Right lung (tissue), 10 donors: ENCODE measurements at places on chromosomes 1 and 21. TPM values are rescaled to one million over a fixed set of nuclear protein-coding genes. Genes with fewer than 3 reads are reported as not detected.

DNA sequence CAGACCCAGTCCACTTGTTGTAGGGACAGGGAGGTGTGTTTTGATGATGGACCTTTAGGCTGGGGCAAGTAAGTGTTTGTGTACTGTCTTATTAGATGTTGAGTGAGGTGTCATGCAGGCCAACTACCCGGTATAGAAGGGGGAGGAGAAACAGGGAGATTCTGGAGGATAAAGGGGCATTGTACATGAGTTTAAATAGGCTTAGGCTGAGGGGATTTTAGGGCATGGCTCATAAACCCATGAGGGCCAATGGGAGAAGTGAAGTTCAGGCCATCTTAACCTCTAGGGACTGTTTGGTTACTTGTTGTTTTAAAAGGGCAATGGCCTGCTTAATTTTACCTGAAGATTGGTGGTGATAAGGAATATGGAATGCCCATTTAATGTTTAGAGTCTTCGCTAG lies 38.2 kb upstream of the PLA2G5 start:
- DNase-seq = no peak

DNA sequence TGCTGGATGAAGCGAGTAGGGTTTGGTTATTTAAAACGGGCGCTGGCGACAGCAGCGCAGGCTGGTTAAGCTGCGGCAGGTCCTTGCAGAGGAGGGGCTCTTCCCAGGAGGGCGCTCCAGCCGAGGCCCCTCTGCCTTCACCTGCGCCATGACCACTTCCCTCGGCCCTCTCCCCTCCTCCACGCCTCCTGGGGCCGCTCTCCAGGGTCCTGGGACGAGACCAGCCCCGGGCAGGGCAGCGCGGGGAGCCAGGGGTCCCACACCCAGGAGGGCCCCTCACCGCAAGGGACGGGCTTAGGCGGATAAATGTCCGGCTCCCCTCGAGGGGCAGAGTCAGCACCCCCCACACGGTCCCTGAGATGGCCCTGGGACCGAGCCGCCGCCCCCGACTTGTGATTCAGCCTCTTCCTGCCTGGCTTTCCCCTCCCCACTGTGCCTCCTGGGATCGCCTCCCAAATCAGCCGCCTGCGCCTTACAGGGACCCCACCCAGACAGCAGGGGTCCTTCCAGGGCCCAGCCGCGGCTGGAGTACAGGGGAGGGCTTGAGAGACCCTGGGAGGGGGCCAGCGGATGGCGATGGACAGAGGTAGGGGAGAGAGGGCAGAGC lies 380.7 kb downstream of the MATN1 start:
- DNase-seq = no peak

- no peak for DNase-seq
These were observed 4.3 kb downstream of the SLC30A1 start for GRCh38 chr1:211574705-211575104.

GRCh38 chr21:17351766-17352165 lies 161.1 kb upstream of the CXADR start:
- DNase-seq = no peak

DNA sequence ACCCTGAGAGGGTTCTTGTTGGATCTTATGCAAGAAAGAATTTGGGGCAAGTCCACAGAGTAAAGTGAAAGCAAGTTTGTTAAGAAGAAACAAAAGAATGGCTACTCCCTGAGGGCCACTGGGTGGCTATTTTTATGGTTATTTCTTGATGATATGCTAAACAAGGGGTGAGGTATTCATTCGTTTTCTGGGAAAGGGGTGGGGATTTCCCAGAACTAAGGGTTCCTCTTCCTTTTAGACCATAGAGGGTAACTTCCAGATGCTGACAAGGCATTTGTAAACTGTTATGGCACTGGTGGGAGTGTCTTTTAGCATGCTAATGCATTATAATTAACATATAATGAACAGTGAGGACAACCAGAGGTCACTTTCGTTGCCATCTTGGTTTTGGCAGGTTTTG lies 18.2 kb upstream of the IFI6 start:
- DNase-seq = no peak

DNA sequence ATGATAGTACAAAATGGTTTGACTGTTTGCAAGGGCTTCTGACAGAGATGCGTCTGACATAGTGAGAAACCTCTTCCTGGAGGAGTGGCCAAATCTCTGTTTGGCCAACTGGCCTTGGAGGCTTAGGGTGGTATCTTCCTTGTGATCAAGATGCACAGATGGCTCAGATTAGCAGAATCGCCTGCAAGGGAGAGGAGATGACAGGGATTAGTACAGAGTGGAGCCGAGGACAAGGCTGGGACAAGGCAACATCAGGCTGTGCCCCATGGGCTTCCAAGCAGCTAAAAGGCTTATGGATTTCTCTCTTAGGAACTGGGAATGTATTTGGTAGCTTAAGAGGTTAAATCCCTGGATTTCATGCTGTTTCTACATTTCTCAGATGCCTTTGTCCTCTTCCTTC lies 379.1 kb downstream of the SIPA1L2 start:
- no peak for DNase-seq

DNA sequence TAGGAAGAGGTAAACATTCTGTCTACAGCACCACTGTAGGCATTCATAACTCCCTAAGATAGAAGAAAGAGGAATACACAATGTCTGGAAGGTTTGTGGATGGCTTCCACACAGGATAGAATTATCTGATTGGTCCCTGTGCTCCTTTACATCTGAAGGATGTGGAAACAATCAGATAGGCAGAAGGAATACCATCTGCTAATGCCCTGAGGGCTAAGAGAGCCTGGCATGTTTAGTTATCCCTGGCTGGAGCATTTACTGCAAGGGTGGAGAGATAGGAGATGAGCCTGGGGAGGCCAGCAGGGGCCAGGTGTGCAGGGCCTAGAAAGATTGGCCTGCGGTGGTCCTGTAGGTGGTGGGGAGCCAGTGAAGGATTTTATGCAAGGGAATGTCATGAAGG lies 8.6 kb upstream of the ACBD3 start:
- no peak for DNase-seq

DNA sequence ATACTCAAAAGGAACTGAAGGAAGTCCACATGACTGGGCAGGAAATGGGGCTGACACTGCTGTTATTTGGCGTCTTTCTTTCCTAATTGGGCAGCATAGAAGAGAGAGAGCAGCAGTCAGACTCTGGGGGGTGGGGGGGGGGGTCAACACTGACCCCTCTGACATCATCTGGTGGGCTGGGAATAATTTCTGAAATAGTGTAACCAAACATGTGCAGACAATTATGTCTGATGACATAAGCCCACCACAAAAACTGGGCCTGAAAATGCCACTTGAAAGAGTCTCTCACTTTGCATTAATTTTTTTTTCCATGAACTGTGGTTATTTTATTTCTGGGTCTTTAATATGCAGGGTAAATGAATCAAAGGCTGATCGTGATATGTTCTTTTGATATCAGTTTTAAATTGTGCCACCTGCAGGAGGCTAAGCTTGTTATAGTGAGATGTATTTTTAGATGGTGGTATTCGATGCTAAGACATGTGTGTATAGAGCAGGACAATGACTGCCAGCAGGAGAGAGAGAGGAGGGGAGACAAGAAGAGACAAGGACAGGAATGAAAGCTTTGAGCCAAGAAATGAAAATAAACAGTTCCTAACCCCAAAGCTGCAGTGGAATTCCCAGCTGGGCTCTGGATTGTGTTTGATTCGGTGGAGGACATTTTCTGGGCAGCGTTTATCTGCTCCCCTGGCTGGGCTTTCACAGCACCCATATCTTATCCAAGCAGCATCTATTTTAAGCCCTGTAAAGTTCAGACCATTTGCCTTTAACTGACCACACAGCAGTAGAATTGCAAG lies 264.7 kb downstream of the PBX1 start:
- DNase-seq = peak; percentile 27

DNA sequence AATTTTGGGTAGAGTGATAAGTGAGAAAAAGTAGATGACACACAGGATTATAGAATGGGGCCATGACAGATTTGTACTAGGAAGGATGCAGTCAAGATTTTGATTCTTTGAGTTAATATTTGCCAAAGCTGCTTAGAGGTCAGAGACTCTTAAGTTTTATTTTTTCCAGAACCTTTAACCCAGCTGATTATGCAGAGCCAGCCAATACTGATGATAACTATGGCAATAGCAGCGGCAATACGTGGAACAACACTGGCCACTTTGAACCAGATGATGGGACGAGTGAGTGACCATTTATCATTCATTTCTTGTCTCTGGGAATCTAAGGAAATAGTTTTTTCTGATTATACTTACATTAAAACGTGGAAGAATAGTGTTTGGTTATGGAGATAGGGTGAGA lies 16.1 kb downstream of the UBAP2L start:
- DNase-seq = no peak

- DNase-seq = peak; percentile 54
These were observed 28.1 kb downstream of the ARHGEF10L start for GRCh38 chr1:17567582-17567981.

DNA sequence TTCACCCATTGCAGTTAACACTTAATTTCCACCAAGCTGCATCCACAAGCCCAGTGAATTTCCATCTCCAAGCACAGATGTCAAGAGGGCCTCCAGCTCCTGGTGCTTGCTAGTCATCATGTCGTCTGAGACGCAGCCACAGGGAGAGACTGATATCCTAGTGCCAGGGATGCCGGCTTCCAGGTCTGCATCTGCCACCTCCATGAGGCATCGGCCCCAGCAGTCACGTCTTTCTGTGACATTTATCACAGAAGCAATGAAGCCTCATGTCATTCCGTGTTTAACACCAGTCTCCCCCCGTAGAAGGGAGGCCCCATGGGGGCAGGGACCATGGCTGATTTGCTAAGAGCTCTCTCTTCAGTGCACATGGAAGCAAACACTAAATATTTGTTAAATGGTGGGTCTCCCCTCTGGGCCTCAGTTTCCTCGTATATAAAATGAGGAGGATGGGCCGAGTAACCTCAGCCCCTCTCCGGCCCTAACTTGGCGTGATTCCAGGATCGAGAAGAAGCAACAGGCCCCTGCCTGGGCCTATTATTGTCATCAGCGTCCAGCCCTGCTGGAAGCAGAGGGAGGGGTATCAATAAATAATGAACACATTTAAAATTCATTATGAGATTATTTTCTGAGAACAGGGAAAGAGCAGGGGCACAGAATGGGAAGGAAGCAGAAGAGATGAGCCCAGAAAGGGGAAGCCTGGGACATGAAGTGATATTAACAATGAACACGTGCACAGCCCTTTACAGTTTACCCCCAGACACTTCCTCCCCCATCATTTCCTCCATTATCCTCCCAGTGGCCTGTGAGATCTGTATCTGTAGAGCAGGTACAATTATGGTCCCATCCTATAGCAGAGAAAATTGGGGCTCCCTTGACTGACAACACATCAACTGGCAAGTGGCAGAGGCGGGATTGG lies 837 bp upstream of the C1QB start:
- no peak for DNase-seq

- no peak for DNase-seq
These were observed 21.9 kb downstream of the DIRAS3 start for GRCh38 chr1:68028566-68028965.

DNA sequence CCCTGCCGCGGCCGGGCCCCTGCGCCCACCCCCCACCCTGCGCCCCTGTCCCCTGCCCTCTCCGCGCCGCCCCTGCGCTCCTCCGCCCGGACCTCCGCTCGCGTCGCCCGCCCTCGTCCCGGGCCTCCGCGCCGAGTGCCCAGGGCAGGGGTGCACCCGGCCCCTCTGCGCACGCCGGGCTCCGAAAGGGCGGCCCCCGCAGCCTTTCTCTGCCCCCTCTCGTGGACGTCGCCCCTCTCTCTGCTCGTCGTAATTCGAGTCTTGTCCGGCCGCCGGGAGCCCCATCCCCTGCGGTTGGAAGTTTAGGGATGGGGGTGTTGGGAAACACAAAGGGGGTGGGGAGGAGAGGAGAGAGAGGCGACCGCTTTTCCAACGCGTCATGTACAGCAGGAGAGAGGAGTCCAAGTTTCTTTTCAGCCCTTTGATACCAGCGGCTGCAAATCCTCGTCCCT lies 407 bp downstream of the GALNT2 start:
- DNase-seq = peak; percentile 50

- peak; percentile 96 for DNase-seq
These were observed at the start of gene TARS2 for GRCh38 chr1:150486966-150487762. TARS2 (plus strand) TSS chr1:150487419; CDS start chr1:150487451, 32 bp downstream.

DNA sequence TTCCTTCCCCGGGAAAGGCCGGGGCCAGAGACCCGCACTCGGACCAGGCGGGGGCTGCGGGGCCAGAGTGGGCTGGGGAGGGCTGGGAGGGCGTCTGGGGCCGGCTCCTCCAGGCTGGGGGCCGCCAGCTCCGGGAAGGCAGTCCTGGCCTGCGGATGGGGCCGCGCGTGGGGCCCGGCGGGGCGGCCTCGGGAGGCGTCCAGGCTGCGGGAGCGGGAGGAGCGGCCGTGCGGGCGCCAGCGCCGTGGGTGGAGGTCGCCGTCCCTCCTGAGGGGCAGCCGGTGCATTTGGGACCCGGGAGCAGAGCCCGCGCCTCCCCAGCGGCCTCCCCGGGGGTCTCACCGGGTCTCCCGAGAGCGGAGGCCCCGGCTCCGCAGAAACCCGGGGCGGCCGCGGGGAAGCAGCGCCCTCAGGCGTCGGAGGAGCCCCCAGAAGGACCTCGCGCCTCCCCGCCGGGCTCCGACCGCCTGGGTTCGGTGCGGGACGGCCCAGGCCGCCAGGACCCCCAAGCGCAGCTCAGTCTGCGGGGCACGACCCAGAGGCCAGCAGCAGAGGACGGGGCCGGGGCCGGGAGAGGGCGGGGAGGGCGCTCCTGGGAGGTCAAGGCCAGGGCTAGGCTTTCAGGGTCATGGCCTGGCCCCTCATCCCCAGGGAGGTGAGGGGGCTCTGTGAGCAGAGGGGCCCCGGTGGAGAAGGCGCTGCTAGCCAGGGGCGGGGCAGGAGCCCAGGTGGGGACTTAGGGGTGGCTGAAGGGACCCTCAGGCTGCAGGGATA lies 7.2 kb upstream of the SLX9 start:
- DNase-seq = no peak

- no peak for DNase-seq
These were observed 11.0 kb downstream of the COL6A1 start for GRCh38 chr21:45992301-45993209.

DNA sequence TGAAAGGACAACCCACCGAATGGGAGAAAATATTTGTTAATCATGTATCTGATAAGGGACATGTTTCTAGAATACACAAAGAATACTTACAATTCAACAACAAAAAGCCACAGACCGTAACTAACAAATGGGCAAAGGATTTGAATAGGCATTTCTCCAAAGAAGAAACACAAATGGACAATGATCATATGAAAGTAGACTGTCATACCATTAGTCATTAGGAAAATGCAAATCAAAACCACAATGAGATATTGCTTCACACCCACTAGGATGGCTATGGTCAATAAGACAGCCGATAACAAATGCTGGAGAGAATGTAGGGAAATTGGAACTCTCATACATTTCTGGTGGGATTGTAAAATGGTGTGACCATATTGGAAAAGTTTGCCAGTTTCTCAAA lies 367.2 kb upstream of the SGIP1 start:
- DNase-seq = no peak

The SPRR3 gene
- not detected for polyA plus RNA-seq

The PDZK1 gene
- polyA plus RNA-seq = 2.5 TPM

The UBXN10 gene
- polyA plus RNA-seq = 4.5 TPM

The INAVA gene
- 19.2 TPM for polyA plus RNA-seq

The HJV gene
- 7.1 TPM for polyA plus RNA-seq

The SDC3 gene
- 43.3 TPM for polyA plus RNA-seq

The MRPL37 gene
- 61.5 TPM for polyA plus RNA-seq

The VASH2 gene
- polyA plus RNA-seq = 38.4 TPM

The TMEM79 gene
- polyA plus RNA-seq = 10.1 TPM

The PINK1 gene
- polyA plus RNA-seq = 34.0 TPM
